ENCODE measurements at places on chromosomes 1 and 21.
A peak's percentile ranks its signal among the peaks of the same experiment; 100 is the strongest.

DNA sequence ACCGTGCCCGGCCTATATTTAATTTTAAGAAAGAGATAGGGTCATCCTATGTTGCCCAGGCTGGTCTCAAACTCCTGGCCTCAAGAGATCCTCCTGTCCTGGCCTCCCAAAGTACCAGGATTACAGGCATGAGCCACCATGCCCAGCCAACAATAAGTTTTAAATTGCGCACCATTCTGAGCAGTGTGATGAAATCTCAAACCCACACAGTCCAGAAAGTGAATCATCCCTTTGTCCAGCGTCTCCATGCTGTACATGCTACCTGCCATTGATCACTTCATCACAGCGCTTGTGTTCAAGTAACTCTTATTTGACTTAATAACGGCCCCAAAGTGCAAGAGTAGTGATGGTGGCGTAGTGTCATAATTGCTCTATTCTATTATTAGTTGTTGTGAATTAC is 75.4 kb downstream of the APP start:
- DNase-seq = no peak

DNA sequence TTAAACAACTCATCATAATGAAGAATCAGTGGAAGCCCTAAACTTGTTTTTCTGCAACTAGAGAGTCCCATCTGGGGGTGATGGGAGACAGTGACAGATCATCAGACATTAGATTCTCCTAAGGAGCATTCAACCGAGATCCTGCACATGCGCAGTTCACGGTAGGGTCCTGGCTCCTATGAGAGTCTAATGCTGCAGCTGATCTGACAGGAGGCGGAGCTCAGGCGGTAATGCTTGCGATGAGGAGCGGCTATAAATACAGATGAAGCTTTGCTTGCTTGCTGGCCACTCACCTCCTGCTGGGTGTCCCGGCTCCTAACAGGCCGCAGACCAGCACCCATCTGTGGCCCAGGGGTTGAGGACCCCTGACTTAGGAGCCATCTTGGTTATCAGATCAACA is 247.2 kb downstream of the FMN2 start:
- no peak for DNase-seq

DNA sequence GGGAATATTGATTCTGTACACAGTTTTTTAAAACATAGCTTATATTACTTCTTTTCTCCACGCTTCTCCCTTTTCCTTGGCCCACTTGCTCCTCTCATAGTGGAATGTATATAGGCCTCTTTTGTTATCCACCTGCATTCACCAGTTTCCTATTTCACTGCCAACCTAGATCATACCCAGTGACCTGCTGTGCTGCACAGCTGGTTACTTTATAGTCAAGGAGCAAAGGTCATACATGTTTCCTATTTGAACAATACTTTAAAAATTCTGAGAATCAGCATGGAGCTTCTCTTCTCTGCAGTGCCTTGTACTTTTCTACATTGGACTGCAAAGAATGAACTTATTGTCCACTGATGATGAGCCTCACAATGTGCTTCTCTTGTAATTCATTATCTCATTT is 4.3 kb upstream of the SLC35D1 start:
- DNase-seq = no peak

DNA sequence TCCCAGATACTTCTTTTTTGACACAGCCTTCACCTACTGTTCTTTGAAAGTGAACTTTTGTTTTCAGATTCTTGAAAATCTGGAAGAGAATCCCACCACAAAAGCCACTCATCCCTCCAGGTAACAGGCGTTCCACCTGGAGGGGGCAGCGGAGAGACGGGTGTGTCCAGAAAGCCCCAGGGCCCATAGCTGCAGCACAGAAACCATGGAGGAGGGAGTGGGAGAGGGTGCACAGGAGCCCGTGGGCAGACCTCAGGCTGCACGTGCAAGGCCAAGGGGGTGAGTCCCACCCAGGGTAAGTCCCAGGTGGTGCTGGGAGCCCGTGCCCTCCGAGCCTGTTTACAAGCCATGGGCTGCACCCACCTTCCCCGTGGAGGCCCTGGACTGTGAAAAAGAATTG is 86.5 kb downstream of the PSMG1 start:
- no peak for DNase-seq

GRCh38 chr1:205014783-205015182 is 28.2 kb upstream of the CNTN2 start:
- DNase-seq = no peak

DNA sequence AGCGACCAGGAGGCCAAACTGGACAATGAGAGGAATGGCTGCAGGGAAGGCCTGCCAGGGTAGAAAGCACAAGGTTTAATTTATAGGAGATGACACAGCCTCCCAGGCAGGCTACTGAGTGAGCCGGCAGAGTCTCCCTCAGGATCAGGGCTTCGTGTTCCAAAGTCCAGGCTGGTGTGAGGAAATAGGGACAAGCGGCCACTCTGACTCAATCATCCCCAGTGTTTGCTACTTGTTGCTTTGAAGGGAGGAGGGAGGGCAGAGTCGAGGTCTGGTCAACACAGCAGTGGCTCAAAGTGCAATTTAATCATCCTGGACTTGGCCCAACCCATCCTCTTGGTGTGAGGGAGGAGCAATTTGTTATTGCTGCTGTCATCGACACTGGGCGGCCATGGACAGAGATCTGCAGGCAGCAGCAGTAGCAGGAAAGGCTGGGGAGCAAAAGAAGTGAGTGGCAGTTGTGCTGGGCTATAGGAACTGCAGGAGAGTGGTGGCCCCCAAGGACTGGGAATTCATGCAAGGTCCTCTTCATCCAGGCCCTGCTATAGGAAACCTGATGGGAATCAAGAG is 27.5 kb downstream of the TBX15 start:
- DNase-seq = no peak

- DNase-seq = no peak
Measured at GRCh38 chr1:44670751-44671640, 3.3 kb downstream of the TMEM53 start.

DNA sequence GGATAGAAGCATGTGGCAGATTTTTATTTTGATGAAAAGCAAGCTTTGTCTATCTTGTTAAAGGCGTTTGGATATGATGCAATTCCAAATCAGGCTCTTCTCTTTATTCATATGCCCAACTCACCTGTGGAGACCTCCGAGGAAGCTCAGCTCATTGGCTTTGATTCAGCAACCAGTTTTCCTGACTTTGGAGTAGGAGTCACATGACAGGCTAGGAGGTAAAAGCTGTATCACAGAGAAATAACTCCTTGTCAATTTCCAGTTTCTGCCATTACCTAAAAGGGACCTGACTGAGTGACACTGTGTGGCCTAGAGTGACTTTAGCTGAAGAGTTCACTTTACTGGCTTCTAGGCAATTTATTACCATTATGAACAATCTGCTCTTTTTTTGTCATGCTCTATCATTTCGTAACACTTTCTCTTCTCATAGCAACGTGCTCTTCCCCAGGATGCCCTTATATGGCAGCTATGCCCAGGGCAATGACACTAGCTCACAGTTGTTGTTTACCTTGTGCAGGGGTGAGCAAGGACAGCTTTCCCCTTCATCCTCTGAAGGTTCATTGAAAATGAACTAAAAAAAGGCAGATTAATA is 107.2 kb downstream of the KCNK1 start:
- no peak for DNase-seq

DNA sequence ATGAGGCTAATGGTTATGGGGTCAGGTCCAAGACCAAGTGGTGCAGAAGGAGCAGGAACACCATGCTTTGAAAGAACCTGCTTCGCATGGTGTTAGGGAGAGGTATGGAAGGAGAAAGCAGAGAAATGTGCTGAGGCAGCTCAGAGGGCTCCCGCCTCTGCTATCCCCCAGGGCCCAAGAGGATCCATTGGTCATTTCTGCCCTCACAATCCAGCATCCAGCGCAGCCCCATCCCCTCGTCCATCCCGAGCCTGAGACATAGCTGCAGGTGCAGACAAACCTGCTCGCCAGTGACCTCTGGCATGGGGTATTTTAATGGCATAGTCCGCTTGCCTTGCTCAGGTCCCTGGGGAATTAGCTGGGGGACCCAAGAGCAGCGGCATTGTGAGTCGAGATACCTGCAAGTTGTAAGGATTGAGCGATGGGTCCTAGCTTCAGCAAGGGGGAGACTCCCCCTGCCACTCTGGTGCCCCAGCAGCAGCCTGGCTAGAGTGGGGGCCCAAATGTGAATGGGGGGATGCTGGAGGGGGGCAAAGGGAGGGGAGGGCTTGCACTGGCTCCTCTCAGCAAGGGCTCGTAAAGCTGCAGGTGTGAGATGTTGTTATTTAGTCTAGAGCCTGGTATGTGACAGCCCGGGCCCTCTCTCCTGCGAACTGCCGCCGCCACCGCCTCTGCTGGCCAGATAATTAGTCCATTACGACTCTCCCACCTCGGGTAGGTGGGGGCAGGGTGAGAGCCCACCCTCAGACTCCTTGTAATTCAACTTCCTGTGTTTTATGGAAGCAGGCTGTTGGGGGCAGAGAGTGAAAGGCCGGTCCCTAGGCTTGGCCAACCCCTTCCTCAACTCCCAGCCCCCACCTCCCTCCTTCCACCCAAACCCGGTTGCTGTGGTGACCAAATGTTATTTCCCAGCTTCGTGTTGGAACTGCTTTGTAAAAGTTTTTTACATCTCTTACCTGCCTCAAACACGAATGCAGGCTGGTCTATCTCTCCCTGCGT is 118.8 kb downstream of the RNF220 start:
- no peak for DNase-seq

GRCh38 chr21:36059823-36060158 is 535 bp downstream of the SETD4 start:
- DNase-seq = no peak

- DNase-seq = peak; percentile 26
Measured at GRCh38 chr1:25922056-25922970, 16.1 kb upstream of the STMN1 start.

DNA sequence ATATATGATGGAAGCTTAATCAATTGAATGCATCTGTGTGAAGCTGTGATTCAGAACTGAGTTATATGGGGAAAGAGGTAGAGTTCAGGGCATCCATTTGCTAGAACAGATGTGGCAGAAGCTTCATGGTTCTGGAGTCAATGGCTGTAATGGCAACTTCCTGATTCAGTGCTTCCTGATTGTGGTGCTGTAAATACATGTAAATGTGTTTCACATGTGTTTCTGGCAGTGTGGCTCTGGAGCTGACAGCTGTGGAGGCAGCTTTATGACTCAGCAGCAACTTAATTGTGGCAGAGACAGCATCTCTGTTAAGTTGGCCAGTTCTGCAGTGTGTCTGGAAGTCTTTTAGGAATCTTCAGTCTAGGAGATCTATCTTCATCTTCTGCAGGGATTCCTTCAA is 226.6 kb upstream of the ZRANB2 start:
- DNase-seq = no peak

GRCh38 chr1:83845437-83846071 is 153.4 kb downstream of the TTLL7 start:
- no peak for DNase-seq

DNA sequence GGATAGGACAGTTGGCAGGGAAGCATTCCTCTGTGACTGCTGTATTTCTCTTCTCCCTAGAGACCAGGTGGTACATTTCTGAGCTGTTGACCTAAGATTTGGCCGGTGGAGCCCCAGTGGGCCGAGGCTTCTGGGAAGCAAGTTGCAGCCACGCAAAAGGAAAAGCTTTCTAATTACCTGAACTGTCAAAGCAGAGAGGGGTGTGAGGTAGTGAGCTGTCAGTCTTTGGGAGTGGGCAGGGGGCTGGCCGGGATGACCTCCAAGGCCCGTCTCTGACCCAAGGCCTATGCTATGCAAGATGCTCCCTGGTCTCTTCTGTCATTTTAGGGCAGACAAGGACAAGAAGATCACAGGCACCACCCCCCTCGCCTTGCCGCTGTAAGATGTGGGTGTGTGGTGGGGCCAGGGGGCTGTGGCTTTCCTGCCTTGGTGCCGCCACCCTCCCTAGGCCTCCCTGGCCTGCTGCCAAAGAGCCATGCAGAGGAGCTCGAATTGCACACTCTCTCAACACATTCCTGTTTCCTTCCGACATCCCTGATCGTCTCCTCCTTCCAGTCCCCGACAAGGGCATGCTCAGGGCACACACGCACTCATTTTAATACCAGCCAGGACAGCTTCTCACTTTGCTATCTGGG is 7.7 kb downstream of the PADI1 start:
- DNase-seq = no peak

DNA sequence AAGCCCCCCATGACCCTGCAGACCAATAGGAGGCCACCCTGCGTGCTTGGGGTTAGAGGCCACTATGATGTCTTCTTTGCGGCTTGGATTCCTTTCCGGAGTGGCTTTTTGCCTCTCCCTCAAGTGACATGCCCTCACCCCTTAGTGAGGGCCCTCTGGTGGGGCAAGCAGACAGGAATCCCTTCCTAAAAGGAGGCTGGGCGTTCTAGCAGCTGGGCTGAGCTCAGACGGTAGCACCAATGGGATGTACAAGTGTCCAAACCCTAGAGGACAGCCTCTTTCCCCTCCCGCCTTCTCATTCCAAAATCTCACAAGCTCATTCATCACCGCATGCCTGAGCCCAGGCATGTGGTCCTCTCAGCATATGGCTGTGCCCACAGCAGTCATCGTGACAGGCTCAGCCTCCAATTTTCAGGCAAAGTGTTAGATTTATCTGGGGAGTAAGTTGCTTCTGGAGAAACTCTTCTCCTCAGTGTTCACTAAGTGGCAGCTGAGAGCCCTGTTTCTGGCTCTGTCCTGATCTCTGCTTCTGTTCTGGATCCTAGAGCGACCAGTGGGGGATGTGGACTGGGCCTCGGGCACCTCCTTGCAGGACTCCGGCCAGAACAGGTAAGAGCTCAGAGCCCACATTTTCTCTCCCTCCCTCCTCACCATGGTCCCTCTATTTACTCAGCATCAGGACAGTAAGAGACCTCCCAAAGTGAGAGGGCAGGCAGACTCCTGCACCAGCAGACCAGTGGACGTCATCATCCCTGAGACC is 4.8 kb downstream of the KIAA1614 start:
- DNase-seq = no peak

DNA sequence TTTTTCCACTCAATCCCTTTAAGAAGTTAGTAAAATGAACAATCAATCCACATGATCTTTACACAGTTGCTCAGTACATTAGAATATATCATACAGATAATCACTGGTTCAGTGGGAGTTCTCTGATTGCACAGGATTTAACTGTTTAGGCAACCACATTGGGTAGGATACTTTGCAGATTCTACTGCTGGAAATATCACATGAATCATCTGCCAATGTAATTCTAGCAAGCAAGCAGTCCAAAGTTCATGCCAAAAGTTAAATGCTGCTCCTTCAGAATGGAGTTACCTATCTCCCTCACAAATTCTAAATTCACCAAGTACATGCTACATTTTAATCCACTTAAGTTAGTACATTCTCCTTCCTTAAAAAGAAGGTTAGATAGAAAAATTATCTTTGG is 52.4 kb downstream of the NEGR1 start:
- no peak for DNase-seq

- no peak for DNase-seq
Measured at GRCh38 chr1:156676820-156677615, at the start of gene NES. TSS of gene NES (minus strand) at chr1:156677407. CDS start at chr1:156677264, 143 bp downstream.

- DNase-seq = no peak
Measured at GRCh38 chr1:7339953-7340352, 431.1 kb upstream of the VAMP3 start.

- no peak for DNase-seq
Measured at GRCh38 chr1:65079941-65080340, 68.1 kb upstream of the AK4 start.

Measured in activated CD4-positive, alpha-beta T cell treated with anti-CD3 and anti-CD28 coated beads, Interleukin-2, amount 50 U/mL, for 24 hours (primary cell).